ENCODE measurements at places on chromosomes 3 and 15. TPM values are rescaled to one million over a fixed set of nuclear protein-coding genes. Genes with fewer than 3 reads are reported as not detected.

NTRK3 gene
- total RNA-seq, result 1.6 TPM

SV2B gene
- total RNA-seq, result 0.35 TPM

PP2D1 gene
- total RNA-seq, result not detected

ERC2 gene
- total RNA-seq, result 4.2 TPM

CHDH gene
- total RNA-seq, result 46.4 TPM

MST1 gene
- total RNA-seq, result 45.5 TPM

PGBD4 gene
- total RNA-seq, result 1.2 TPM

TRIM69 gene
- total RNA-seq, result 29.8 TPM

GASK1A gene
- total RNA-seq, result 19.2 TPM

SLC6A11 gene
- 0.12 TPM for total RNA-seq

MEGF11 gene
- total RNA-seq, result 0.35 TPM

RFTN1 gene
- 11.4 TPM for total RNA-seq

TP53BP1 gene
- total RNA-seq, result 61.6 TPM

GABRA5 gene
- 0.12 TPM for total RNA-seq

OR5H14 gene
- not detected for total RNA-seq

STAB1 gene
- 222 TPM for total RNA-seq

SPINK8 gene
- not detected for total RNA-seq

TP63 gene
- total RNA-seq, result 0.06 TPM

PIK3CB gene
- total RNA-seq, result 28.9 TPM

CADPS gene
- total RNA-seq, result 37.2 TPM

NSUN3 gene
- total RNA-seq, result 14.2 TPM

GOLGA6A gene
- total RNA-seq, result not detected

ATP10A gene
- 19.8 TPM for total RNA-seq

ABCC5 gene
- 37.8 TPM for total RNA-seq

DNAH12 gene
- total RNA-seq, result 0.52 TPM

TRH gene
- not detected for total RNA-seq

FAM43A gene
- 8.9 TPM for total RNA-seq

KLHL40 gene
- total RNA-seq, result not detected

GOLGA8N gene
- total RNA-seq, result 12.2 TPM

SATB1 gene
- total RNA-seq, result 39.9 TPM

COL8A1 gene
- 3.7 TPM for total RNA-seq

XIRP1 gene
- 0.09 TPM for total RNA-seq

GPR160 gene
- 36.3 TPM for total RNA-seq
